ENCODE measurements at places on chromosomes 2 and 18. TPM values are rescaled to one million over a fixed set of nuclear protein-coding genes. Genes with fewer than 3 reads are reported as not detected.

- peak; percentile 29 for DNase-seq
Observed at GRCh38 chr2:43707255-43708015, 31.2 kb upstream of the C1GALT1C1L start.

GRCh38 chr2:220166616-220167015 is 539.2 kb downstream of the SLC4A3 start:
- no peak for DNase-seq

DNA sequence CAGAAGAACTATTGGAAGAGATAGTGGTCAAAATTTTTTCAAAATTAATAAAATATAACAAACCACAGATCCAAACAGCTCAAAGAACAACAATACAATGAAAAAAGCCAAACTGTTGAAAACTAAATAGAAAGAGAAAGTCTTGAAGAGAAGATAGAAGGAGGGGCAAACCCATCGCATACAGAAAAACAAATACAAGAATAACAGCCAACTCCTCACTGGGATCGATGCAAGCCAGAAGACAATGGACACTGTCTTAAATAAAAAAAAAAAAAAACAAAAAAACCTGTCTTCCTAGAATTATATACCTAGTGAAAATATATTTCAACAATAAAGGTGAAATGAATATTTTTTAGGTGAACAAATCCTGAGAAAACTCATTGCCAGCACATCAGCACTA is 34.1 kb upstream of the ARHGAP25 start:
- DNase-seq, result no peak

PIGN gene
- 18.5 TPM for total RNA-seq
